ENCODE measurements at places on chromosomes 12 and 14.

GRCh38 chr14:64500088-64500487 lies 3.5 kb downstream of the ZBTB25 start:
- no peak for DNase-seq

- DNase-seq = peak; percentile 78
Observed at GRCh38 chr14:33792720-33793368, 158.0 kb downstream of the EGLN3 start.

DNA sequence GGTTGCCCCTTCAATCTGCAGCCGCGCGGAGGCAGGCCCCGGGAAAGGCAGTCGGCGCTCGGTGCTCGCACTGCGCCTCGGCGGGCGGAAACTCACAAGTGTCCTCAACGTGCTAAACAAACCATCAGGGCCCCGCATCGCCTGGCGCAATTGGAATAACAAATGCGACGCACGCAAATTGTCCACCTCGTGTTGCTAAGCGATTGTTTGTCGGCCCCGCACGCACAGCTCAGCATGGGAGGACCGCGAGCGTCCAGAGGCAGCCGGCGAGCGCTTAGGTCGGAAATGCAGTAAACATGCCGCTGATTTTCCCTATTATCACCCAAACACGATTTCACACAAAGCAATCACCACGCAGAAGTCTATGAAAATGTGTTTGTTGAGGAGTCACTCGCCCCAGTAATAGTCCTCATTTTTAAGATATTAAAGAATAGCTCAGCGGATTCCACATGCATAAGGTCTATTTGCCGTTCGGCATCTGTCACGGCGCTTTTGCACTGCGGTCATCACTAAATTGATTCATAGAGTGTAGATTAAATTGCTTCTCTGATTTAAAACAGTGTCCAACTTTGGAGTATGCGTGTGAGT lies 3.2 kb upstream of the GSC start:
- DNase-seq = no peak

GRCh38 chr12:15933751-15934150 lies 22.6 kb downstream of the DERA start:
- no peak for DNase-seq

DNA sequence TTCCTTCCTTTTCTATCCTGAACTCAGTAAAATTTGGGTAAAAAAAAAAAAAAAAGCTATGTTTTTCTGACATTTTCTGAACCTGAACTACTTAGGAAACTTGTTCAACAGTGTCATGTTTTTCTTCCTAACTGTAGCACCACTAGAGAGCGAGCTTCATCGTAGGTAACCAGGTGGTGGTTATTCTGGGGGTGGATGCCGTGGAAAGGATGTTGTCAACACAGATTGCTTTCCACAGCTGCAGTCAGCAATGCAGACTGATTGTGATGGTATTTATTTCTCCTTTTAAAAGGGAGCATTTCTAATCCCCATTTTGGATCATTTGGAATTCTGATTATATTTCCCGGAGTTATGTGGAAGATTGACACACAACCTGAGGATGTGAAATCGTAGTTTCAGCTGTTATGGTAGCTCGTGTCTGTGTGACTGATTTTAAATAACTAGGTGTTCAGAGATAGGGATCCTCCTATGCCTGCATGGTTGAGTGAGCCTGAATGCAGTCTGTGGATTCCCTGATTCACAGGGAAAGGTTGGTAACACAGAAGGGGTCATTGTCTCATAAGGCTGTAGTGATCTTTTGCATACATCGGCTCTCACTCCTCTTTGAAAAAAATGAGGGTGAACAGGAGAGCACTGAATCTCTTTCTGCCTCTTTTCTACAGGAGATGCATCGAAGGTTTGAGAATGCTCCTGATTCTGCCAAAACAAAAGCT lies 113.2 kb downstream of the ERC1 start:
- DNase-seq = no peak

DNA sequence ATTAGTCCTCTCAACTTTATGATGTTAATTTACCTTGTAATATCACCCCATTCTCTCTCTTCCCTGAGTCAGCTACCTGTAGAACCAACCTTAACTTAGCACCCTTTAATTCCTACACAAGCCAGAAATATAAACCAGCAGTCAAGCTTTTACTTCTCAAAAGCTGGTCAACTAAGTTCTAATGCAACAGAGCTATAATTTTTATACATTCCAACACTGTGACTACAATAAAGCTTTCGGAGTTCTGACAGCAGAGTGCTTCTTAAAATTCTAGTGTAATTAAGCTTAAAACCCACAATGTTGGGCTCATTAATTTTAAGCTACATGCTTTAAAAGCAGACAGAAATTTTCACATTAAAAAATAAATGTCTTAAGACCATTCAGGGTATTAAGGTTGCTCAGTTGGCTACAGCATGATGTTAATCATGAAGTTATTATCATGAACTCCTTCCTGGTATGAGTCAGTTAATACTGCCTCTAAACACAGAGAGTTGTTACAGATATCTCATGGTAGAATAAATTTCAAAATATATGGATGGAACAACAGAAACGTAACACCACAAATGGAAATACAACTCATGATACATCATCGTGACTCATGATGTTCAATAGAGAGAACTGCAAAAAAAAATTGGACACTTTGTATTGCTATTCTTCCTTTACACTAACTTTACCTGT lies 126.7 kb downstream of the EPS8 start:
- DNase-seq = no peak

DNA sequence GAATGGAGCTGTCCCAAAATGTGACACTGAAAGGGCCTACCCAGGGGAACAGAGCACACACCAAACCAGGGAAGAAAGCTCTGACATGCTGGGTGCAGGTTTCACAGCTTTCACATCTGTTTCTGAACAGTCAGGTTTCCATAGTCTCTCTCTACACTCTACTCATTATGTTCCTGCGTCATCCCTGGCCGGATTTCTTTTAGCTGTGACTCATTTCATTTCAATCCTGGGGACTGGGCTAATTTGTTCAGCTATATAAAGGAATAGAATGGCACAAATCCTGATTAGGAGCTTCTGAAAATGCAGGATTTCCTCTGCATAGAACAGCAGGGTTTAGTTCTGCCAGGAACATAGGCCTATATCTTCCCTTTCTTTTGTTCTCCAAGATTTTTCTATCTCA lies 649.8 kb downstream of the RPS29 start:
- no peak for DNase-seq

DNA sequence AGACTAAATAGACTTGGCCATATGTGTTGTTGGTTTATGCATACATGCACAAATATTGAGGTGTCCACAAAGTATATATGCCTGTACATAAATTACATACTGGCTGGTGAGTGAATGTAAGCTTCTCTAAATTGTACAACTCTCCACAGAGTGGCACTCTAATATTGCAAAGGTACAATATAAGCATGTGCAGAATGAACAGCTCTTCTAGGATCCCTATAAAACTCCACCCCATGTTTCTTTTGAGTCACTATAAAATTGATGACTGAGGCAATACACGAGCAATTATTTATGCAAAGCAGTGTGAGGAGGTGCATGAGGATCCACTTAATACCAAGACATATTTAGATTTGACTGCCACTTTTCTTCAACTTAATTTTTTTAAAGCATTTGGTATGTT lies 172.2 kb downstream of the NAV3 start:
- DNase-seq = no peak

DNA sequence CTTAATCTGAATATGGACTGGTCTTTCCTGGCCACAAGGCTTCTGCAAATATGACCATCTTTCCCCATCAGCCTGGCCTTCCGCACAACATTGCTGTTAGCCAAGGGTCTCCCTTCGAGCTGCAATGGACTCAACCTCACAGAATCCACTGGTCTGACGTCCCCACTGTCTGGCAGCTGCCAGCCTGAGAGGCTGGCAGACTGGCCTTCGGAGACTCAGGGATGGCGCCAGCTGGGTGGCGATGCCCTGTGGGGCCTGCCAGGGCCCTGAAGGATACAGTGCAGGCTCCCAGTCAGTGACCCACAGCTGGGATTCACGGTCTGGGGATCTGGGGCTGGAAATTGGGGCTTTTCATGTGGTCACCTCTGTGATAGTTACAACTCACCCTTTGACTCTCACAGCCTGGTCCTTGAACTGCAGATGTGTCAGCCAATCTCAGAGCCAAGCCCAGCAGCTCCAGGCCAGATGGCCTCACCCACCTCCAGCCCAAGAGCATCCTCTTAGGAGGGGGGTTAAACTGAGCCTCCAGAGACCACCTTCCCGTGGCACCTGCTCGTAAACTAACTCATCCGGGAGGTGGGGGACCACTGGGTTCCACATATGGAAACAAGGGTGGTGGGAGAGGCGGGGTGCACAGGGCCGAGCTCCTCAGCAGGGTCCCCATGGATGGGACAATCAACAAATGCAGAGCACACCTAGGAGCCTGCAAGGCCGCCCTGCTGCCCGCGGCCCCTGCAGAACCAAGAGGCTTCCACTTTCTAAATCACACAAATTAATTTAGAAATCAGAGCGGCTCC lies 21.1 kb upstream of the C14orf180 start:
- DNase-seq = no peak

- DNase-seq = no peak
Observed at GRCh38 chr14:101194373-101195308, 291.1 kb upstream of the RTL1 start.

DNA sequence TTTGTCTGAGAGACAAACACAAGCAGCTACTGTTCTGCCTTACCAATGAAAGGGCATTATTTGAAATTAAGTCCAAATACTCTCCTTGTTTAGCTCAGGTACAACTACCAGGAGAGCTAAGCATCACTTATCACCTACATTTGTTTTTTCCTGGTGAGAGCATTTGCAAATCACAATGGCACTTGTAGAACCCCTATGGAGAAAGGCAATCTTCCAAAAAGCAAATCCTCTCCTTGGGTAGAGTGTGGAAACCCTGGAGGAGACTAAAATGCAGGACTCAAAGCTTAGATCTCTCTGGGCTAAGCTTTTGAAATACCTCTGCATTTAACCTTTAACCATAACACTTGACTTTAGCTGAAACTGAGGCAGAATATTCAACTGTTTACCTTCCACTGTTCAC lies 20.8 kb downstream of the GTSF1 start:
- no peak for DNase-seq

DNA sequence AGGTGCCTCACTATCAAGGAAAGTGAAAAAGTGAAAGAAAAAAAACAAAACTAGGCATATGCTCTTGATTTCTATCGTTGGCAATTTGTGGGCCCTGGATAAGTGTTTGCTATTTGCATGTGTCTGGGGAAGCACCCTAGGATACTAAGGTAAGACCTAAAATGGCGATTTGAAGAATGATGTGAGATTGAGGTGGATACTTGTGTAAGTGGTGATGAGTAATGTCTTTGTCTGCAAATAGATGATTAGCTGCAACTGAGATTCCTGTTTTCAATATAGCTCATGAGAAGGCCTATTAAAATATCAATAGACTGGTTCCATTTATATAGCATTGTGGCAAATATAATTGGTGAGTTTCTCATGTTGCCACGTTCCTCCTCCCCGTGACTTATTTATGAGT lies 261.7 kb downstream of the NEDD1 start:
- DNase-seq = no peak

Data from urinary bladder (tissue), 4 donors.